ENCODE measurements at places on chromosomes 5 and 9.

DNA sequence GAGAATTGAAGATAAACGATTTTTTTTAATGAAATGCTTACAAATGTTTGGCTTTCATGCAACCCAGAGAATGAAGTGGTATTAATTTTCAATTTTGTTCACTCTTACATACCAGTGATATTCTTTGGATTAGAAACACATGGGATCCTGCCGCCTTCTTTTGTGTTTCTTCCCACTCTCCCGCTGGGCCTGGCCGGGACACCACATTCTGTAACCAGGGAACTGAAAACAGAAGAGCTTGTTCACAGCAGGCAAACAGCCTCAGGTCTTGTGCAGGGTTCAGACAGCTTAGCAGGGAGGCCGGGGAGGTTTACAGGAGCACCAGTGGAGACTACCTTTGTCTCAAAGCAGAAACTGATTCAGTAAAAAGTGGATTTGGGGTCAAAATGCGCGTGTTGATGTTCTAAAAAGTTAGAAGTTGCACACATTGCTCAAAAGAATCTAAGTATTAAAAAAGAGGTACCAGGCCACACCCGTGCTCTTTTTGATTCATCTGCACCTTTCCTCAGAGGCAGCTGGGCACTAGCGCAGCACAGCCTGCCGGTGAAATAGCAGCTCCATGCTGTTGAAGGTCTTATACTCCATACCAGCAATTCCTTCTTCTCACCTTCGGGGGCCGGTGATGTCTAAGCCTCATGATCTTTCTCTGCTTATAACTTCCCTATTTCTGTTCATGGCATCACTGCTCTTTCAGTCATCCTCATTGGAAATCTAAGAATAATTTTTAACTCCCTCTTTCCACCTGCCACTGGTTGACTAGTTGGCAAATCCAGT is 67.1 kb downstream of the GRAMD2B start:
- no peak for DNase-seq

- no peak for DNase-seq
Observed at GRCh38 chr9:20312732-20313131, 309.6 kb downstream of the MLLT3 start.

DNA sequence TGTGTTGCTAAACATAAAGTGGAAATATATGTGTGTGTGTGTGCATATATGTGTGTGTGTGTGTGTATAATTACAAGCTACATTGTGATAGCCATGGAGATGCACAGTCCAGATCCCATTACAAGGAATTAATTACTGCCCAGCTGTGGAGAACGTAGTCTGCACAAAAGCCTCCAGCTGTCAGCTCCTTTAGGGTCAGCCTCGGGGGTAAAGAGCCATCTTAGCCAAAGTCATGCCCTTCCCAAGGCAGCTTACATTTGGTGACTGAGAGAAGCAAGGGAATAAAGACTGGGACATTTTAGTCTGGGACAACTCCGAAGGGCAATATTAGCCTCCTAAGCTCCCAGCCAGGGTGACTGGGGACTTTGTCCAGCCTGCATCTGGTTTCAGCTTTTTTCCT is 21.9 kb upstream of the FOCAD start:
- DNase-seq, result no peak

DNA sequence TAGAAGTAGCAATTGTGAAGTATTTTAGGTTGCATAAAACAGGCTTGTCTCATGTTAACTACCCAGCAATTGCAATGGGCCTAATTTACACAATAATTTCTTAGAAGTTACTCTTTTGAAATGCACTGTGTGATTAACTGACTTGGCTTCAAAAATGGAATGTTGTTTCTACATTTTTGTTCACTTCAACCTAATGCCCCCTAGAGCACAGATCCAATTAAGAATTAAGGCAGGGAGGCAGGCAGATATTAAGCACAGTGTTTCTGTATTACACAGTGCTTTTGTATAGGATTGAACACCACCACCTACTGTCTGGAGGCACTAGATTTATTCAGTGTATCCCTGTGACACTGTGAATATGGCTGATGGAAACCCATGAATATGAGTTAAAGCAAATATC is 302.1 kb downstream of the FBXL17 start:
- DNase-seq, result no peak

DNA sequence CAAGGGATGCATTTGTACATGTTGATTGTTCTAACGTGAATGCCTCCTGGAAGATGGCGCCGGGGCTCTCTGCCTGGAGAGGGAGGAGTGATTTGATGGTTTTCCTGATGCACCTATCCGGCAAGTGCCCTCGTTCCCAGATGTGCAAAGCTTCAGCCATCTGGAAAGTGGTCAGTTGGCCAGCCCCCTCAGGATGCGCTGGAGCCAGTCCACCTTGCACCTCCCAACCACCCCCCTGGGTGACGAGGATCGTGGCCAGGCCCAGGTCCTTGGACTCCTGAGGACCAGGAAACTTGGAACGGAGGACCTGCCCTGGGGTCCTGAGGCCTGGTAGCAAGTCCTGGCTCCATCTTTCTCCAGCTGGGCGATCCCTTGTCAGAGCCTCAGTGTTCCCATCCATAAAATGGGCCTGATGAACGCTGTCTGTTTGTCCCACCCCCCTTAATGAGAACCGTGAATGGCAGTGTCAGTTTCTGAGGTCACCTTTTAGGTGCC is 23.6 kb upstream of the RNU6ATAC start:
- no peak for DNase-seq

DNA sequence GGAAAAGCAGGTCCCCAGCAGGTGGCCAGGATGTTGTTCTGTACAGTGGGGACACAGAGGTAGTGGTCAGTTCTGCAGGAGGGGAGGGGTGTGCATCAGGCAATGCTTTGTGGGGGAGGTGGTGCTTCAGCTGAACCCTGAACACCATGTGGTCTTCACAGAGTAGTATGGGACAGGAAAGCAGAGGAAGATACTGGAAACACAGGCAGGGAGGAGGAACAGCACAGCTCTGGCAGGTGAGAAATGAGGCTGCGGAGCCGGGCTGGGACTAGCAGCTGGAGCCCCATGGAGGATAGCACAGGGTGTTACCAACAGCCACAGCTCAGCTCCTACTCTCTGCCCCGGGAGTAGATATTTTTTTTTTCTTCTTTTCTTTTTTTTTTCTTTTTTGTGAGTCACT is 161.5 kb downstream of the ENTREP1 start:
- DNase-seq, result no peak

DNA sequence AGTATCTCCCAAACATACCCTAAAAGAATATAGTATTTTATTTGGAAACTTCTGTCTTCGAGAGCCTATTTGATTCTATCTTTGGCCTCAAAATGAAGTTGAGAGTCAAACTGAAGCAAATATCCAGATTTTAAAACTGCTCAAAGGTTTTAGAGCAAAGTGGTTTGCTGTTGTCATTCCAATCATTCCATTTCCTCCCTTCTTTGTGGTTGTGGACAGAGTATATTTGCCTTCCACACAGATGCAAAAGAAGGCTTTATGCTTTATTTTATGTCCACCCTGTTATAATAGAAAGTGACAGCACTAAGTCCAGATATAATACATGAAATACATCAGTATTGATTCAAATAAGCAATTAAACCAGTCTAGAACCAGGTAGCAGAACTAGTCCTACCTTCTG is 12.4 kb downstream of the GZMK start:
- no peak for DNase-seq

GRCh38 chr5:33423018-33423630 is 17.6 kb upstream of the TARS1 start:
- DNase-seq, result no peak

DNA sequence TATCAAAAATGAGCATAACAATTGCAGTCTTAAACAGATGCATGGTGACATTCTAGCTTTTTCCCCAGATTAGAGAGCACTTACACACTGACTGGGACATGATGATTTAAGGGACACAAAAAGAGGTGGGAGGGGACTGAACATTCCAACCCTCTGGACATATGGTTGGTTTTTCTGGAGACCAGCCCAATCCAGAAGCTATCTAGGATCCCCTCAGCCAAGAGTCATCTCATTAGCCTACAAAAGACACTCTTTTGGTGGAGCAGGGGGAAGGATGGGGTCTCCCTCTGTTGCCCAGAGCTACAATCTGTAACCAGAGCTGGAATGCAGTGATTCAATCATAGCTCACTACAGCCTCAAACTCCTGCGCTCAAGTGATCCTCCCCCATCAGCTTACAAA is 97.3 kb upstream of the IQGAP2 start:
- no peak for DNase-seq

- no peak for DNase-seq
Observed at GRCh38 chr5:82023644-82024043, 51.8 kb downstream of the ATG10 start.

- no peak for DNase-seq
Observed at GRCh38 chr9:114834386-114834785, 28.5 kb upstream of the TNFSF15 start.

GRCh38 chr9:129399634-129399990 is 221.3 kb downstream of the C9orf50 start:
- no peak for DNase-seq

GRCh38 chr5:167639273-167639672 is 652.2 kb upstream of the WWC1 start:
- no peak for DNase-seq

GRCh38 chr9:75238311-75238976 is 150.1 kb downstream of the OSTF1 start:
- no peak for DNase-seq

DNA sequence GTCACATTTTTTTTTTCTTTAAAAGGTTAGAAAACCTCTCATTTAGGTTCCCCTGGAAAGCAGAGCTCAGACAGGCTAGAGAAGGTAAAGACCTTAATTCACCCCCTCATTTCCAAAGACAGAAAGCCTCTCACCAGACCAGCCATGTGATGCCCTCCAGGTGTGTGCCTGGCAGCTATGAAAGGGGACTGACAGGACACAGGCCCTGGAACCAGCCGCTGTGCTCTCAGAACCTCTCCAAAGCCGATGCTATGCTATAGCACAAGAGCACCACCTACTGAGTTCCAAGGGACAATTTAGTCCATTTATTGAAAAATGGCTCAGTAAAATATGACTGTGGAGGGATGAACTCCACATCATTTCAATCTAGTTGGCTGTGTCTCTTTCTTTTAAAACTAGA is 48.8 kb downstream of the FANCC start:
- DNase-seq, result no peak

DNA sequence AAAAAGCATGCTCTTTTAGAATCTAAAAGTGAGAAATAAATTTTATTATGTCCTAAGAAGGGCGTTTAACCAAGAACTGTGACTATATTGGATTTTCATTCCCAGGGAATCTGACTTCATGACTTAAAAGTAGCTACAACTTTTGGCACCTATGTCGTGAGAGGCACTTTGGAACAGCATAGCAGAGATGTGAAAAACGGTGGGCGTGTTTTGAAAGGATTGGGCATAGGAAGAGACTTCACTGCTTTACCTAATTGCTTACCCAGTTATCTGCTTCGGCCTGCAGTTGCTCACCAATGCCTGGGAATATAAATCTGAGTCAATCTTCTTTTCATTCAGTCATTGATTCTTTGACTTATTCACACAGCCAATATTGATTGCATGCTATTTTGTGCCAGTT is 363.4 kb downstream of the DNAH5 start:
- DNase-seq, result no peak

- no peak for DNase-seq
Observed at GRCh38 chr9:127036437-127036836, 86.0 kb downstream of the ANGPTL2 start.

- no peak for DNase-seq
Observed at GRCh38 chr9:130983970-130984369, 25.0 kb upstream of the LAMC3 start.

- DNase-seq, result no peak
Observed at GRCh38 chr5:79875230-79875629, 115.8 kb downstream of the MTX3 start.

DNA sequence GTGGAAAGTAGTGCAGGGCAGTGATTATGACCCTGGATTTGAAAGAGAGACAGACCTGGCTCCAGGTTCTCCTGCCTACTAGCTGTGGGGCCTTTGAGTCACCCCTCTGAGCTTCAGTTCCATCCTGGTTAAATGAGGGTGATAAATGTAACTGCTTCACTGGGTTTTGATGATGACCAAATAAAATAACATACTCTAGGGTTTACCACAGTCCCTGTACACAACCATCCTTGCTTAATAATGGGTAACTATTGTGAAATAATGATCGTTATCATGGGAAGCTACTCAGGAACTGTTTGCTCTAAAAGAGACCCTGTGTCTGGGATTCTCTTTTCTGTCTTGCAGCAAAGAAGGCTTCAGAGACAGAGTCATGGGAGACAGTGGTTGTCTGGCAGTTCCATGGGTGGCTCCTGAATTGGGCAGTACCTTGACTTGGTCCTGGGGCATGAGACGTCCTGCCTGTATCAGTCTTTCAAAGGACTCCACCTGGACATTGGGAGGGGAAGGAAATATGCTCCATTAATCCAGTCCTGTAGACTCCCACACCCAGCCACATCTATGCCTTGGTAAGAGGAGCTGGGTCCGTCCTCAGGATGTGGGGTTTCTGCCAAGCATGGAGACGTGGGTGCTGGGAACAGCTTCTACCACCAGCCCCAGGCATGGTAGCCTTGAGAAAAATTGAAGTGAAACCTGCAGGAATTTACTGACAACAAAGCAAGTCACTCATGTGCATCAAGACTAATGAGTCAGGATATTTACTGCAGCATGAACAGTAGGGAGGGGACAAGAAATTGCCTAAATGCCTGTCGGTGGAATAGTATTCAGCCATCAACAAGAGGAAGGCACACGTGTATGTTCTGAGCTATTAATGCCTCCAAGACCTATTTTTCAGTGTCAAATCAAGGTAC is 23.4 kb downstream of the AKNA start:
- no peak for DNase-seq

DNA sequence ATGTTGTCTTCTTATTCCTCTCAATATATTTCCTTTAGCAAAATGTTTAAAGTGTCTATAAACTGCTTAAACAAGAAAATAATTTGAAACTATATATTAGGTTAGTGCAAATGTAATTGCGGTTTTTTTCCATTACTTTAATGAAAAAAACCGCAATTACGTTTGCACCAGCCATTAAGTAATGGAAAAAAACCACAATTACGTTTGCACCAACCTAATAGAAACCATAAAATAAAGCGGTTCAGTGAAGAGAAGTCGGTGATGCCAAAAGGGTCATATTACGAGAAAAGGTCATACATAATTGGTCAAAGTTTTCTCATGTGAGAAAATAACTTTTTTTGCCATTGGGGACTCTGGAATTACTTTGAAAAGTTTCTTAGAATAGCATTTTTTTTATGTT is 385.6 kb upstream of the ST8SIA4 start:
- no peak for DNase-seq

- no peak for DNase-seq
Observed at GRCh38 chr5:42645138-42645537, 111.5 kb upstream of the CCDC152 start.

All from activated CD4-positive, CD25-positive, alpha-beta regulatory T cell (primary cell).